ENCODE measurements at places on chromosomes 6 and 20.
A peak's percentile ranks its signal among the peaks of the same experiment; 100 is the strongest.

GRCh38 chr6:30893666-30894065 is 9.3 kb downstream of the DDR1 start:
- DNase-seq = no peak

GRCh38 chr20:18005990-18006364 is 37.2 kb downstream of the MGME1 start:
- no peak for DNase-seq

- DNase-seq = no peak
Measured at GRCh38 chr6:136501096-136501495, 49.1 kb downstream of the MAP7 start.

DNA sequence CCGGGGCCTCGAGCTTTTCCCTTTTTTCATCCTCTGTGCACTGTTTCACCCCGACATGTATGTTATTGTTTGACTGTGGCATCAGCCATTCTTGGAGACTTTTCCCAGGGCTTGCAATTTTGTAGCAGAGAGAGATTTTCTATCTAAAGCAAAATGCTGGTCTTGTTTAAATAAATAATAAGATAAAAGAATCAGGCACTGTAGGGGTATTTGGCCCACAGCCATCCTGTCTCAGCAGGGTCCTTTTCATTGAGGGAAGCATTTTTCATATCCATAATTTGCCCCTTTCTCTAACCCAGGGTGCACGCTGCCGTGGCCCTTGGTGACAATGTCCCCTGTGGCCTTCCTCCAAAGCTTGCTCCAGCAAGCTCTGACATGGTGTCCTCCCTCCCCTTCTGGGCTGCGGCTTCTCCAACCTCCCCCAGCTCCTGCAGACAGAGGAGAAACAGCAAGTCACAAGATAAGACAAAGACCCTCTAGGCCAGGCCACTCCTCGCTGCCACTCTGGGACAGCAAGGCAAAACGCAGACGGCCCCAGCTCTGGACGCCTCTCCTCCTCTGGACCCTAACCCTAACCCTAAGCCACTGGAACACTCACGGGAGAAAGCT is 117.6 kb downstream of the MYLK4 start:
- no peak for DNase-seq

DNA sequence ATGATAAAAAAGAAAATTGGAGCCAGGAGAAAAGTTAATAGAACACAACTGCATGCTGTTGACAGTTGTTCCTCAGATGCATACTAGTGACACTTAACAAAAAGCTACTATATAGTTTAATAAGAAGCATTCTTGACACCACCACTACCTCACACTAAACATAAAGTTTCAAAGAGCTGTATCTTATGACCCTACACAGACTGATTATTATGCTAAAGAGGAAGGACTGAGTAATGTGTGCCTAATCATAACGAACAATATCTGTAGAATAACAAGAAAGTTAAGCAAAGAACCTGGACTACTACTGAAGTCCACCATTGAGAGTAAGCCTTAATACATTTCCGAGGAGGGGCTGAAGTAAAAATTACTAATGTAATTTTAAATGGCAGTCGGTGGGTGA is 99.8 kb downstream of the IRAK1BP1 start:
- DNase-seq = no peak

- DNase-seq = no peak
Measured at GRCh38 chr20:14828459-14828858, 491.0 kb upstream of the FLRT3 start.

DNA sequence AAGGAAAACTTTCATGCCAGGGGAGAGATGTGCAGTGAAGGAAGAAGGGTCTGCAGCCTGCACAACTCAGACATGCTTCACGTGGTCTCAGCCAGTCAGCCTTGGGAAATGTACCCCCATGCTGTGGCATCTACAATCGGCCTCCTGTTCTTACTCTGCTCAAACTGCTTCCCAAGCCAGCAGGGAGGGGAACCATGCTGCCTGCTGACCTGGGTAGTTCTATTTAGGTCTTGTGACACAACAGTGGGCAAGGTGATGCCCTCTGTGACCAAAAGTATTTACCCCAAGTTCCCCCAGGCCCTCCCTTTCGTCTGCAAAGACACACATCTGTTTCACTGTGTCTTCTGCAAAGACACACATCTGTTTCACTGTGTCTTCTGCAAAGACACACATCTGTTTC is 106.9 kb downstream of the SLC23A2 start:
- no peak for DNase-seq

DNA sequence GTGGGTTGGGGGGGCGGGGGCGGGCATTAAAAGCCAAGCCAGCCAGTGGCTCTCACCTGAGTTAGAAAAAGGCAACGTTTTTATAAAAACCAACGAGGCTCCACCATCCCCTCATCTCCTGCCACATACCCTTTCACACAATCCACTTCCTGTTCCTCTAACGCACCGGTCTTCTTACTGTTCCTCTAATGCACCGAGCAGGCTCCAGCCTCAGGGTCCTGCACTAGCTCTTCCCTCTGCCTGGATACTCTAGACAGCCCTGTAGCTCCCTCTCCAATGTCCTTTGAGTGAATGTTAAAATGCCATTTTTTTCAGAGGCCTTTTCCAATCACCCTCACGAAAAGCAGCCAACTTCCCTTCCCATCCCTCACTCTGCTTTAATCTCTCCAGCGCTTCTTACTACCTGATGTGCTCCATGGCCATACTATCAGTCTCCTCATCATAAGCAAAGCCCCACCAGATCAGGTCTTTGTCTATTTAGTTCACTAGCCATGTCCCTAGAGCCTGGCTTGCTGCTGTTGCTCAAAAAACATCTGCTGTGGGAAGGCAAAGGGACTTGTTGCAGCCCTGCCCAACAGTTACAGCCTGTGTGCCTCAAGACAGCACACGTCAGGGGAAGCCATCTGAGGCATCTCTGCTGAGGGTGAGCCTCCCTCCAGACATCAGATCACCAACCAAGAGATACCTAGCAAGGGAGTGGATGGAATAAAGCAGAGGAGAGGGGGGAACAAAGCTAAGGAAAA is 3.9 kb downstream of the FKBP1A start:
- no peak for DNase-seq

DNA sequence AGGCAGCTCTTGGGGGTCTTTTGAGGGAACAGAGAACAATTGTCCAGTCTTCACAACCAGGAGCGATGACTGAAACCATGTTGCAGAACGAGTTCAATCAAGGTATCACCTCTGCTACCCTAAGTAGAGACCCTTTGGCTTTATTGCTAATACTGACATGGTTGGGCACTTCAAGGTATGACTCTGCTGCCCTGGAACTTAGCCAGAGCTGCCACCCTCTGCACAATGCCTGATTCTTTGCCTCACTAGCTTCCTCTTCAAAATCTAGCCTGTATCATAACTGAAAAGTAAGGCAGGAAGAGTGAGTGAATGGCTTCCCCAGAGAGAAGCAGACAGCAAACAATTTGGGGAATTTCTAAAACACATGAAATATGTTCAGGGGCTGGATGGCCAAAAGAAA is 592.7 kb upstream of the NRSN1 start:
- no peak for DNase-seq

DNA sequence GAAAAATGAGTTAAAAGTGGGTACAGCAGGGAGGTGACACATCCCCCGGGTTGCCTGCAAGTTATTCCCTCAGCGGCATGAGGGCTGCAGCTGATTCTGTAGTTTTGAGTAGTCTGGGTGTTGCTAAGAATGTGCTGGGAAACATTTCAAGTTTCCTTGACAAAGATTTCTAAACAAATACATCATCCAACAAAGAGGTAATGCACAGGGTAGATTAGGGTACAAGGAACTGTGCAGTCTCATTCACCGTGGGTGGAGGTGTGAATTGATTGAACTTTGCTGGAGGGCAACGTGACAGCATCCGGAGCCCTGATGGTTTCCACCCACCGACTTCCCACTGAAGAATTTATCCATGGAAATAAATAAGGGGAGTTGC is 21.8 kb downstream of the CASS4 start:
- DNase-seq = no peak

GRCh38 chr6:30213667-30213956 is 406 bp upstream of the TRIM26 start:
- DNase-seq = no peak

GRCh38 chr6:35049900-35050756 is 91.0 kb downstream of the TCP11 start:
- no peak for DNase-seq

GRCh38 chr6:45727819-45728449 is 287.7 kb downstream of the CLIC5 start:
- DNase-seq = no peak

- DNase-seq = no peak
Measured at GRCh38 chr6:36493859-36494258, 51.1 kb downstream of the KCTD20 start.

- DNase-seq = no peak
Measured at GRCh38 chr6:39407446-39407993, 85.0 kb upstream of the KCNK16 start.

DNA sequence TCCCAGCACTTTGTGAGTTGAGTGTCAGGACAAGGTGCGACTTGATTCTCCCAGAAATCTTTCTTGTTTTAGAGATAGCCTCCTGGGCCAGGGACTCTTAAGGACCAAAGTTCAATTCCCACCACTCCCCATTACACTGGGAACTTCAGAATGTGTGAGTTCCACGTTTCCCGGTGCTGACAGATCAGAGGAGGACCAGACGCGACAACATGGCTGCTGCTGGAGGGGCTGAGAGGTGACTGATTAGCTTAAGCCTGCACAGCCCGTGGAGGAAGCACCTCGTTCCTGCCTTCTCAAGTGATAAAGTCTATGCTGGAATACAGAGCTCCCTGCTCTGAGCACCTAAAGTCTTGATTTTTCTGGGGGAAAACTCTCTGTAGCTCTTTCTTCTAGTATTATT is 175.2 kb upstream of the FERMT1 start:
- DNase-seq = no peak

DNA sequence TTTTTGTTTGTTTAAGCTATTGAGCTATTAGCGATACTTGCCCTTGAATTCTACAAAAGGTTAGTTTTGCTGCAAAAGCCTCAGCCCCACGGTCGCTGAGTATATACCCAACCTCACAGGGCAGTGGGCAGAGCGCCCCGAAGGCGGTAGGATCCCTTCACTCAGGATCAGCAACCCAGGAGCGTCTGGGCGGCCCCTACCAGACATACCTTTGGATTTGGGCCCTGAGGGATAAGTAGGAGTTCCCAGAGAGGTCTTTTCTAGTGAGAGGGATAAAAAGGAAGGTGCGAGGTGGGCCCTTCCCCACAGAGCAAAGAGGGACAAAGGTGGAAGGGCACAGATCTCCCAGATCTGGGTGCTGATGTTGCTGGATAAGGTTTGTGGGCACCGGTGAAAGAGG is 6.1 kb downstream of the SASH1 start:
- DNase-seq = no peak

- DNase-seq = no peak
Measured at GRCh38 chr6:169893624-169894023, 142.2 kb downstream of the ERMARD start.

- no peak for DNase-seq
Measured at GRCh38 chr20:58565461-58566175, 50.4 kb upstream of the APCDD1L start.

- DNase-seq = no peak
Measured at GRCh38 chr6:73041051-73041450, 184.2 kb downstream of the KHDC1L start.

DNA sequence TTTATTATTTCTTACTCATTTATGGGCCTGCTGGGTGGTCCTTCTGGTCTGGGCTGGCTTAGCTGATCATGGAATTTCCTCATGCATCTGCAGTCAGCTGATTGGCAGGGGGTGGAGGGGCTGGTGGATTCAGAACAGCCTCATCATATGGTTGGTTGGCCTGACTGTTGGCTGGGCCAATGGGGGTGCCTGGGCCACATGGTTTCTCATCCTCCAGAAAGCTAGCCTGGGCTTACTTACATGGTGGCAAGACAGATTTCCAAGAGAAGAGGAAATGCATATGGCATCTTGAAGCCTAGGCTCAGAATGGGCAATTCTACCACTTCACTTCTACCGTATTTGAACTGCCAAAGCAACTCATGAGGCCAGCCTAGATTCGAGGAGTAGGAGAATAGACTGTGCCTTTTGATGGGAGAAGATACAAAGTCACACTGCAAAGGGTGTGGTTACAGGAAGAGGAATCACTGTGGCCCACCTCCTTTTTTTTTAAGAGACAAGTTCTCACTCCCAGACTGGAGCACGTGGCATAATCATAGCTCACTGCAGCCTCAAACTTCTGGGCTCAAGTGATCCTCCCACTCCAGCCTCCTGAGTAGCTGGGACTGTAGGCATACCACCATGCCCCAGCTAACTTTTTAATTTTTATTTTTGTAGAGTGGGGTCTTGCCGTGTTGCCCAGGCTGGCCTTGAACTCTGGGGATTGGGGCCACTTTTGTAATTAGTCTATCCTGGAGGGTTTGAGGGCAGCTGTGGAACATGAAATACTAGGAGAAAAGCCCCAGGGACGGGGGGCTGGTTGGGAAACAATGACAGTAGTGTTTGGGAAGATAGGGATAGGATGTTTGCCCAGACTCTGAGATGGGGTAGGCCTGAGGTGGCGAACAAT is 47.6 kb upstream of the RNF24 start:
- DNase-seq = no peak

DNA sequence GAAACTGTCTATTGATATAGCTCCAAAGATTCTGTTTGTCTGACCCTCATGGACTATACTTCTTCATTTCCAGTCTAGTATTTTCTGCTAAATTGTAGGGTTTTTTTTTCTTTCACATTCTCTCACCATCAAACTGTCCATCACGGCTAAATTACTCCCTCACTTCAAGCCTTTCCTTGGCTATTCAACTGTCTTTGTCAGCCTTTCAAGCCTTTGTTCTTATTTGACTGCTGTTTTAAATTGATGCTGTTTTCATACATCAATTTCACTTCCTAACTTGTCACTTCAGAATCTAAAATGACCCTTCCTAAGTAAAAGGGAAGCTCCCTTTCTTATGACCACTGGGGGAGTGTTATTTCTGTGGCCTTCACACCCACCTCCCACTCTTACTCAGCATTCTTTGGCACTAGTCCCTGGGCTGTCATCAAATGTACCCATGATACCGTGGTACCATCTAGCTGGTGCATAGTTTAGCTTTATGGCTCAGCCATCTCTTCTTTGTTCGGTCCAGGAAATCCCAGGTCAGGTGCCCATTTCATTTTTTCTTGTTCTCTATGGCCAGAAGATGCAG is 8.6 kb downstream of the GJA1 start:
- no peak for DNase-seq

- no peak for DNase-seq
Measured at GRCh38 chr20:63942969-63943807, 13.0 kb downstream of the UCKL1 start.

GRCh38 chr20:389220-389619 is 8.7 kb downstream of the TRIB3 start:
- no peak for DNase-seq

GRCh38 chr6:137697267-137697938 is 169.7 kb upstream of the TNFAIP3 start:
- DNase-seq = no peak

- DNase-seq = no peak
Measured at GRCh38 chr6:1468126-1468525, 78.8 kb downstream of the FOXF2 start.

GRCh38 chr20:63087236-63087871 is 80.6 kb upstream of the BHLHE23 start:
- DNase-seq = peak; percentile 3

GRCh38 chr6:162871966-162872365 is 144.2 kb downstream of the PACRG start:
- DNase-seq = no peak
